ENCODE measurements at places on chromosomes 1 and 21.
A peak's percentile ranks its signal among the peaks of the same experiment; 100 is the strongest.

GRCh38 chr1:206609229-206609991, 2.9 kb downstream of the EIF2D start:
- no peak for DNase-seq

DNA sequence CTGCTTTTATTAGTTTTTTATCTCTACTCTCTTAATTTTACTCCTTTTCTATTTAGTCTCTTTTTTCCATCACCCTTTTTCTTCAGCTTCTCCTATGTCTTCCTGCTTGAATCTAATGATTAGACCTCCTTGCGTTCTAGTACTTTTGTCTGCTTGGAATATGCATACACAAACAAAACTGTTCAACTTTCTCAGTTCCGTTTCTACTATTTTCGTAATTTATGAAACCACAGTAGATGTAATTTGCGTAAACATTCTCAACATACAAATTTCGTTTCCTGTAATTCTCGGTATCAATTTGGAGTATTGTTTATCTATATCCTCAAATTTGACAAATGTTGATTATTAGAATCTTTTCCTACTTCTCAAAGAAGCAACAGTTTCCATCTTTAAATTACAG, 772.5 kb downstream of the USP25 start:
- no peak for DNase-seq

GRCh38 chr1:246281639-246282038, 225.4 kb downstream of the SMYD3 start:
- no peak for DNase-seq

- DNase-seq = peak; percentile 96
These were observed at the start of gene PHC2 for GRCh38 chr1:33430692-33431593. PHC2 (minus strand) TSS chr1:33431095; CDS start chr1:33375539, 55,556 bp downstream.

DNA sequence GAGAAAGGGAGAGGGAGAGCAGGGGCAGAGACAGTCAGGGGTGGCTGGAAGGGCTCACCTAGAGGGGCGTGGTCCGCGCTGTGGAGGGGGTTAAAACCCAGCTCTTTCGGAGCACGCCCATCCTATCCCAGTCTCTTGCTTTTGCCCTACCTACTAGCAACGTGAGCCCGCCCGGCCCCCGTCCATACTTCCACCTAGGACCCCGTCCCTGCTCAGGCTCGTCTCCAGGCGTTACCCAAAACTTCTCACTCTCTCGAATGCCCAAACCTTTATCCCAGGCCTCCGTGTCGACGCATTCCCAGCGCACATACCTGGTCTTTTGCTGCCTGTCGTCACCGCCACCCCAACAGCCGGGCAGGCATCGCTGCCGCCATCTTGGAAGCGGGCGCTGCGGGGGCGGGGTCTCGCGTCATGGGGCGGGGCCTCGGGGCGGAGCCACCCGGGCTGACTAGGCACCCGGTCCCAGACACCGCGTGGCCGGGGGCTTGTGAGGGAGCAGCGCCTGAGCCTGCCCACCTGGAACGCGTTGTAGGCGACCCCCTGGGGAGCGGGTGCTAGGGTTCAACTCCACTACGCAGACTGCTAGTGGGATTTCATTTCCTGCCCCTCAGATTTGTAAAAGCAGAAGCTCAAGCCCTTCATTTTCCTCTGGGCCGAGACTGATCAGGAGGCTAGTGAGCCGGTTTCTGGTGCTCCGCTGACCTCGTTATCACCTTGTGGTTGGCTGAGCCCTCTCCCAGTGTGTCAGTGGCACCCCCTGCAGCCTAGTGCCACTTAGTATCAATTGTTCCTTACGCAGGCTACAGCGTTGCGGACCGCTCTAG, at the start of gene B4GALT3:
TSS of gene B4GALT3 (minus strand) at position 396 of the 824 bp plus-strand sequence. CDS start 1,447 bp downstream, outside the sequence.
- peak; percentile 96 for DNase-seq

DNA sequence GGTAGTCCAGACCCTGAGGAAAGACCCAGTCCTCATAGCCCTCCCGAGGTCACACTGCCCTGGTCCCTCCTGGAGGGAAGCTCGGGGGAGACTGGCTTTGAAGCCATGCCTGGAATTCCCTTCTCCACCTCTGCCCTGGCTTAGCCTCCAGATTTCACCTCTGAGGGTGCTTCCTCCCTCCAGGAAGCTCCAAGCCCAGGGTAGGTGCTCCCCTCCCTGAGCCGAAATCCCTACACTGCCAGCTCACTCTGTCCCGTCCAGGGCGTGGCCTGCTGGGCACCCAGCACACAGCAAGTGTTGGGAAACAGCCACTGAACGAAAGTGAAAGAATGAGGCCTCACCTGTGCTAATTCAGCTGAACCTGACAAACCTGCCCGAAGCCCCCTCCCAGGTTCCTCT, 6.0 kb upstream of the TNFRSF25 start:
- DNase-seq = no peak

GRCh38 chr21:40754466-40754865, 92.5 kb downstream of the DSCAM start:
- no peak for DNase-seq

GRCh38 chr1:209505044-209505443, 78.5 kb upstream of the CAMK1G start:
- DNase-seq = no peak

GRCh38 chr1:15974855-15975254, 1.0 kb downstream of the ZBTB17 start:
- DNase-seq = no peak

GRCh38 chr1:199678771-199679170, 348.7 kb upstream of the NR5A2 start:
- DNase-seq = no peak

DNA sequence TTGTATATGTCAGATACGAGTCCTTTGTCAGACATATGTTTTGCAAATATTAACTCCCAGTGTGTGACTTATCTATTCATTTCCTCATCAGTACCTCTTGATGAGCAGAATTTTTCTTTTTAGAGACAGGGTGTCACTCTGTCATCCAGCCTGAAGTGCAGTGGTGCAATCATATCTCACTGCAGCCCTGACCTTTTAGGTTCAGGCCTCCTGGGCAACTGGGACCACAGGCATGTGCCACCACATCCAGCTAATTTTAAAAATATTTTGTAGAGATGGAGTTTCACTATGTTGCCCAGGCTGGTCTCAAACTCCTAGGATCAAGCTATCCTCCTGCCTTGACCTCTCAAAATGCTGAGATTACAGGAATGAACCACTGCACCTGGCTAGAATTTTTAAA, 93.0 kb downstream of the HLCS start:
- DNase-seq = no peak

GRCh38 chr1:165869343-165869742, 41.9 kb downstream of the UCK2 start:
- DNase-seq = no peak

DNA sequence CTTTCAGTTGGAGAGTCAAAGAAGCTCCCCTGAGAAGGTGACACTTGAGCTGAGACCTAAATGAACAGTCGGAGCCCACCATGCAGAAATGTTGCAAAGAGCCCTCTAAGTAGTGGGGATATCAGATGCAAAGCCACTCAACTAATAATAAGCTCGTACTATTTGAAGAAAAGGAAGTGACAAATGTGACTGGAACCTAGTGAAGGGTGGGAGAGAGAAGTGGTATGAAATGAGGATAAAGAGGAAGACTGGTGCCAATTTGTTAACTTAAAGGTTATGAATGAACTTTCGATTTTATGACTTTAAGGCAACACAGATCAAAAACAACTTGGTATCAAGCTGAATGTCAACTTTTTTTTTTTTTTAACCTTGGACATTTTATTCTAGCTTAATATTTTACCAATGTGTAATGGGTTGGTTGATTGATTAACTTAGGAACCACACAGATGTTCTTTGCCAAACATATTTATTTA, 14.7 kb downstream of the LYPLAL1 start:
- no peak for DNase-seq

Data from left forelimb (tissue), 1 donor.